ENCODE measurements at places on chromosomes 4 and X. TPM values are rescaled to one million over a fixed set of nuclear protein-coding genes. Genes with fewer than 3 reads are reported as not detected.

Gene SH3BP2
- 20.1 TPM for total RNA-seq

Gene GLUD2
- 1.4 TPM for total RNA-seq

Gene ADH7
- total RNA-seq: not detected

DNA sequence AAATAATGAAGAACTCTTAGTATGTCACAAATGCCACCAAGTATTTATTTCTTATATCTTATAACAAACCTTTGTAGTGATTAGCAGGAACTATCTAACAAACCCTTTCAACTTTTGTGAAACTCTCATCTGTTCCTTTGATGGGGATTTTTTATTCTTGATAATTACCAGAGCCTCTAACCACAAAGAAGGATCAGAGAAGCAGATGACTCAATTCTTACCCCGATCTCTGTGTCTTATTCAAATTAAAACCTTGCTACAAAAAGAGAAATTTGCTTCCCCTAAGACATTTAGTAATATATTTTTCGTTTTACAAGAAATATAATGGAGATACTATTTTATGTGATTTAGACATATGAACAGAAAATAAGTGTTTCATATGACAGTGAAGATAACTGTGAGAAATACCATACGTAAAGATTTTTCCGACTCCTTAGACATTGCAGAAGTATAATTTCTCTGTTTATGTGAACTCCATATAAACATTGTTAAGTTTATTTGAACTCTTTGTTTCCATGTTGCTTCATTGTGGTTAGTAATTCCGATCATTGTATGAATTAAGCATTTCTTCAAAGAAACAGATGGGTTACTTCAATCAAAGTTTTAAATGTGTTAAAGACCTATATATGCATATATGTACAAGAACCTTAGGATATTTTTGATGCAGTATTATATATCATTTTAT lies 205.4 kb downstream of the CFAP299 start:
- DNase-seq: no peak

GRCh38 chrX:1903236-1903935 lies 288.5 kb downstream of the ASMT start:
- no peak for DNase-seq

- DNase-seq: no peak
These were observed 80.5 kb upstream of the GALNT7 start for GRCh38 chr4:173088144-173088543.

GRCh38 chr4:99847362-99847976 lies 30.8 kb downstream of the DAPP1 start:
- DNase-seq: no peak

DNA sequence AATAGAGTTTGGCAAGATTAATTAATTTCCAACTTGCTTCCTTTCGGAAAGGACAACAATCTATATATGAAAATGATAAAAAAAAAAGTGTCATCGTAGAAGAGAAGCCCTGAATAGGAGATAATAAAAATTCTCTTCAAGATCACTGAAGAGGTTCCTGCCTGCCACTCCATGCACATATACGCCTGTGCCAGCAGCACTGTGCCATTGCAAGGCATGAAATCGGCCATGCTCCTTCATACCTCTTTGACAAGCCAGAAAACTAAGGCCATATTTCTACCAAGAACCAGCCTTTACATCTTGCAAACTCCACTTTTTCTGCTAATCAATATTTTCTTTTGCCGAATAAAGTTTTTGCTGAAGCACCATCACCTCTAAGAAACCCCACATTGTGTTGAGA lies 365.5 kb downstream of the CXXC4 start:
- no peak for DNase-seq

DNA sequence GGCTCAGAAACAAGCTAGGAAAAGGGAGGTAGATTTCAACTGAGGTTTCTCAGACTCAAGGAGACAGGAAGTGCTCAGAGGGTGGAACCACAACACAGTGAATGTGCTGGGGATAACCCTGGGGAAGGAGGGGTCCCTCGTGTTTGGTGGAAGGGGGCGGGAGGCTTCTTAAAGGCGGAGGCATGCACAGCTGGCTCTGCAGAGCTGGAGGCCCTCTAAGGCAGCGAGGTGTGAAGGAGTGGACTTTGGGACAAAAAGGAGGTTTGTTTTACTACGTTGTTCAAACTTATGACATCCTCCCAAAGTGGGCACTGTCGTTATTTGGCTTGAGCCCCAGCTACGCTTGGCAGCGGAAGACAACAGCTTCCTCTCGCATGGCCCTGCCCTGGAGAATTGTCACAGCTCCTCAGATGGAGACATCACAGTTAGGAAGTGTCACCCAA lies 21.7 kb upstream of the MTM1 start:
- DNase-seq: no peak

DNA sequence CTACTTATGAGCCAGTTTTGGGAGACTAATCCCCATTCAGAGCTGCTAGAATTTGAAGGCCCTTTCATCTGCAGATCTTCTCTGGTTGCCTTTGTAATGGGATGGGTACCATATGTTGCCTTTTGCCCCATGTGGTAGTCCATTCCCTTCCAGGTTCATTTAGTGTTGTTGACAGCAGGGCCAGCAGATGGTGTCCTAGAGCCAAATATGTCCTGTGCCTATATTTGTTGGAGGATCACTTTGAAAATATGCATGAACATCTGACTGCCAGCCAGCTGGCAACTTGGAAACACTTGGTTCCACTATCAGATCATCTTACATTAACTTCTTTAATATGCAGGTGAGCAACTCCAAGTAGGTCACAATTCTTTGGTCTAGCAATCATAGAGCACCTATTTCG lies 30.4 kb downstream of the CFAP299 start:
- no peak for DNase-seq

- no peak for DNase-seq
These were observed 46.5 kb downstream of the TMA16 start for GRCh38 chr4:163540977-163541376.

GRCh38 chr4:9835430-9835829 lies 54.0 kb downstream of the DRD5 start:
- DNase-seq: no peak

DNA sequence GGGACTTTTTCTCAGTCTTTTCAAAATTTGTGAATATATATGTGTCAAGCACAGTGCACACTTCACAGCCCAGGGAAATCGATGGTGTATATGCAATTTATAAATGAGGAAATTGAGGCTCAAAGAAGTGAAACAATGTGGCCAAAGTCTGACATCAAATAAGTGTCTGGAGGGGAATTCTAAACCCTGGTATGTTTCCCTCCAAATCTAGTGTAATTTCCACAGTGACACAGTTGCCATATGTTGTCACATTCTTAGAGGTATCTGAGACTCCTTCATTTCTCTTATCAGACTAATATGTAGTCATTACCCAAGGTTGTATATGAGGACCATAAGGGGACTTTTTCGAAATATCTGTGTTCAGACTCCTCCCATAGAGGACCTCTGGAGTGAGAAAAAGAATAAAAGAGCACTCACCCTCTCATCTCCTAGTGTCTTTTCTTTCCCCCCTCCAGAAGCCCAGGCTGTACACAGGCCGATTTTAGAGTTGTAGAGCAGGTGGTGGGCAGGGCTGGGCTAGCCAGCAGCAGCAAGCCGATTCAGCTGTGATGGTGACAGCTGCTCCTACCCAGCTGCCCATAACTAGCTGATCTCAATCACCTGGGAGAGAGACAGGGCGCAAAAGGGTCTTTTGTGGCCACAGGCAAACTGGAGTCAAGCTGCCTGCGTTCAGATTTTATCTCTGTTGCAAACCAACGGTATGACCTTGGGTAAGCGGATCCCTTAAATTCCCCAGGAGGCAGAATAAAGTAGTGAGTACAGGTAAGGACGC lies 55.1 kb downstream of the CLCN5 start:
- DNase-seq: no peak

GRCh38 chrX:5640071-5640470 lies 588.6 kb downstream of the NLGN4X start:
- DNase-seq: no peak

- no peak for DNase-seq
These were observed 624 bp downstream of the BEX5 start for GRCh38 chrX:102154900-102155805.

GRCh38 chr4:75254745-75255144 lies 259.5 kb downstream of the RCHY1 start:
- no peak for DNase-seq

DNA sequence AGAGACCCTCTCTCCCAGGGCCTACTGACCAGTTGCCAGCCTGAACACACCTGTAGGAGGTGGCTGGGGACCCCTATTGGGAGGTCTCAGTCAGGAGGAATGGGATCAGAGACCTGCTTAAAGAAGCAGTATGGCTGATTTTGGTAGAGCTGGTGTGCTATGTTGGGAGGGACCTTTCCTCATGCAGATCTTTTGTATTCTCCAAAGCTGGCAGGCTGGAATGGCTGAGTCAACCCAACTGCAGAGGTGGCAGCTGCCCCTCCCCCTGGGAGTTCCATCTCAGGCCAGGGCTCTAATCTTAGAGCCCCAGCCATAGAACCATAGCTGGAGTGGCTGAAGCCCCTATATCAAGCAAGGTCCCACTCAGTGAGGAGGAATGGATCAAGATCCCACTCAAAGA lies 279.3 kb upstream of the BMP3 start:
- DNase-seq: no peak

DNA sequence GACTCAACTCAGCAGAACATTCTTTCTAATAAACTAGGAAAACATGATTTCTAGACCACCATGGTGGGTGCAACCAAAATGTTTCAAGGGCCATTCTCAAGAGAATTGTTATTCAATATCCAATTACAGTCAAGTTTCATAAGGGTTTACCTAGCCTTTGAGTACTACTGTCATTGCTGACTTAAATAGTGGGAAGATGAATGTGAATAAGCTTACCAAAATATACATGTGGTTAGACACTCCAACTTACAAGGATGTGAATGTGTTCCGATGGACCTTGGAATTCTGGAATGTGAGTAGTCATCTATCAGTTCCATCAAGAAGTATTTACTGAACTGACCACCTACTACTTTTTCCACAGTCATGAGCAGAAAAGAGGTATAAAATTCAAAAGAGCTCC lies 16.9 kb downstream of the SH3RF1 start:
- no peak for DNase-seq

- no peak for DNase-seq
These were observed 3.3 kb upstream of the SH2D1A start for GRCh38 chrX:124343016-124343415.
